ENCODE measurements at places on chromosomes 2 and 18. TPM values are rescaled to one million over a fixed set of nuclear protein-coding genes. Genes with fewer than 3 reads are reported as not detected.

Gene PSMD1
- total RNA-seq: 55.3 TPM

Gene ABCG5
- not detected for total RNA-seq

Gene PHOSPHO2
- 9.3 TPM for total RNA-seq

Gene BMPR2
- total RNA-seq: 9.0 TPM

Gene CCBE1
- total RNA-seq: not detected

Gene MC2R
- not detected for total RNA-seq

Gene NOL4
- total RNA-seq: not detected

Gene GNAL
- 0.12 TPM for total RNA-seq

Gene ADAM23
- total RNA-seq: 7.7 TPM

Gene HOXD3
- 1.8 TPM for total RNA-seq

Gene EPHA4
- total RNA-seq: not detected

Gene IFIH1
- total RNA-seq: not detected

Gene CXCR1
- total RNA-seq: not detected

Gene ANKRD53
- total RNA-seq: 0.54 TPM

Gene C18orf54
- 7.9 TPM for total RNA-seq

Gene NAT8
- not detected for total RNA-seq

Gene MARCHF4
- 0.14 TPM for total RNA-seq

Gene GPR45
- total RNA-seq: not detected

Gene SPTBN1
- total RNA-seq: 81.0 TPM

Gene ANKRD30BL
- total RNA-seq: not detected

Gene SDC1
- 45.5 TPM for total RNA-seq

Gene FOXD4L1
- not detected for total RNA-seq

Gene UGT1A4
- total RNA-seq: not detected

Gene CDH2
- not detected for total RNA-seq

Gene ATP8B1
- total RNA-seq: not detected

Gene ROCK1
- total RNA-seq: 10.8 TPM

Gene EFR3B
- 0.18 TPM for total RNA-seq

Gene PIGN
- total RNA-seq: 23.1 TPM

Measured in G401 (cell line).